ENCODE measurements at places on chromosomes 7 and 10.

DNA sequence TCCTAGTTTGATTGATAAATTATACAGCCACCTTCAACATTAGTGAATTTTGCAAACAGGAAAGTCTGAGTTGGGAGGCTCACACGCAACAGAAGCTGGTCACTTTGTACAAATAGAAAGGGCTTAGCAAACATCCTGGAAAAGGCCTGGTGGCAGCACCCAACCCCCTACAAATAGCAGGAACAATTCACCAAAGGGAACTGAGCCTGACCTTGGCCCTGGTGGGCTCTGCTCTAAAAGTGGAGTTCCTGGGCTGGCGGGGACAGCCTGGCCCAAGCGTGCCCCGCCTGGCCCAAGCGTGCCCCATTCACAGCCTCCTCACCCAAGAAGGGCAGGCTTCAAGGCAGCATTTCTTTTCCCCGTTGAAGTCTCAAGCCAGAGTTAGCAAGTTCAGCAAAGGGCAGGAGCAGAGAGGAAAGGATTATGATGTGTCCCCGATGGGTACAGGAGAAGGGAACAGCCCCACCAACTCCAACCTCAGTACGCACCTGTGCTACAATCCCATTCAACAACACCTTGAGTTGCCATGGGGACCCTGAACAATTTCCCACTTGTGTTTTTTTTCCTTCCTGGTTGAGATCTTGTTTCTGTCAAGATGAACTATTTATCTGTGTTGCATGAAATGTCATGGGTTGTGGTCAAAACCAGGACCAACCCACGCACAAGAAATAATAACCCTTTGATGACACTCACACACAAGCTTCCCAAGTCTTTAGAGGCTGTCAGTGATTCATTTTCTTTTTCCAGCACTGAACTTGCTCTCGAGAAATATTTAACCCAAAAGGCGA lies 43.4 kb downstream of the RGS10 start:
- DNase-seq: peak; percentile 63

DNA sequence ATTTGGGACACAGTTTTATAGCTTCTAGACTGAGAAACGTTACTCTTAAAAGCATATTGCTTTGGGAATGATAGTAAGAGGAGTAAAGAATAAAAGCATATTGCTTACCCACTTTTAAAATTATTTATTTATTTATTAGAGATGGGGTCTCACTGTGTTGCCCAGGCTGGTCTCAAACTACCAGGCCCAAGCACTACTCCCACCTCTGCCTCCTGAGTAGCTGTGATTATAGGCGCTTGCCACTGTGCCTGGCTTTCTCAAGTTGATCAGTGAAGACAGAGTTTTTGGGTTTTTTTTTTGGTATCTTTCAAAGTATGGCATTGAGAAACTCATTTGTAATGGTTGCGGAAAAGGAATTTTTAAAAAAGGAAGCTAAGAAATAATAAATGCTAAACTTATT lies 68.0 kb downstream of the AHCYL2 start:
- DNase-seq: no peak

- no peak for DNase-seq
These were observed 47.8 kb downstream of the SHH start for GRCh38 chr7:155764438-155764793.

DNA sequence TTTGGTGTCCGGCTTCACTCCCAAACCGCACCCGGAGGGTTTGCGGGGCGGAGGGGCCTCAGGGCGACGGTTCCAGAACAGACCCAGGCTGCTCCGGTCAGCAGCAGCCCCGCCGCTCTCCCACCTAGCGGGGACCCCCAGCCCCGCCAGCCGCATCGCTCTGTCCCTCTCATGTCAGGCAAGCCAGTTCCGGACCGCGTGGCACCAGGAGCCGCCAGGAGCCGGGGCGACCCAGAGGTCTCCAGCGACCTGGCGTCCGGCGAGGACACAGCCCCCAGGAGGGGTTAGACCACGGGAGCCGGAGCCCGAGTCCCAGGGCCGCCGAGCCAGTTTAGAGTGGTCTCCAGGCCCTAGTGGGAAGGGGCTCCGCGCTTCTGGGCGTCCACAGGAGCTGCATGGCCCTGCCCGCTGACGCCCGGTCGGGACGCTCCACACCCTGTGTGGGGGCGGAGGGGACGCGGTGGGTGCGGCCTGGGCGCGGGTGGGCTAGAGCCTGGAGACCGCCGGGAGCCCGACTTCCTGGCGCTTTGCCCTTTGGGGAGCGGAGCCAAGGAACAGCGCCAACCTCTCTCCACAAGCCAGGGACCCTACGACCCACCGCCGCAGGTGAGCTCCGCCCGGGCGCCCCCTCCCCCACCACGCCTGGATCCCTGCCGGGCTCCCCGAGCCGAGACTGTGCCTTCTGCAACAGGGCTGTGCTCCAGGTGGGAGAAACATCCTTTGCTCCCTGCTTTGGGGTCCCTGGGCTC lies 43.4 kb downstream of the ZNF117 start:
- DNase-seq: no peak

DNA sequence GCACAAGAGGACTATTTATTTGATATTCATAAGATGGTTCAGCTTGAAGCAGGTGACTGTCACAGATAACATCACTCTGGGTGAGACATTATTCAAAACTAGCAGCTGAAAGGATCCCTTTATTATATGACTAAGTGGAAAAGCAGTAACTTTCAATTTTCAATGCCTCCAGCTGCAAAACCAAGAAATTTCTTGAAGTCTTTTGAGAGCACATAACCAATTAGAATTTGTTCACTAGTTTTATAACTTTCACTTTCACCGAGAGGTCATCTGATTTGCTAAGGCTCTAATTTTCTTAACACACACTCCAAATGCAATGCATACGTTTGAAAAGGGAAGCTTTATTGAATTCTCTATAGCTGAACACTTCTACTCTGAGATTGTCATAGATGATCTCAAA lies 88.6 kb upstream of the KLF14 start:
- peak; percentile 44 for DNase-seq

- no peak for DNase-seq
These were observed 191.7 kb upstream of the BET1 start for GRCh38 chr7:94195813-94196212.

DNA sequence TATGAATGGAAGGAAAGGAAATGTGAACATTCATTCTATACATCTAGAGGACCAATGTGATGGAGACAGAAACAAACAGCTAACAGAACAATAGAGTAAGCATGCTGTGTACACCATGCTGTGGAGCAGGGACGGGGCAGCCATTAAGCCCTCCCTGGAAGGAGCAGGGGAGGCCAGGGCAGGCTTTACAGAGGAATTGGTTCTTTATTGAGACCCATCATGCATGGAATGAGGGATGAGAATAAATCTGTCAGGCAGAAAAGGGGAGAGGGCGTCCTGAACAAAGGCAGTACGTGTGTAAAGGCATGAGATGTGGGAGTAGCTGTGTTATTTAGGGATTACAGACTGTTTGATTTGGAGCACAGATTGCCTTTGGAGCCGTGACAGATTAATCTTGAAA lies 35.2 kb downstream of the STK17A start:
- DNase-seq: no peak

DNA sequence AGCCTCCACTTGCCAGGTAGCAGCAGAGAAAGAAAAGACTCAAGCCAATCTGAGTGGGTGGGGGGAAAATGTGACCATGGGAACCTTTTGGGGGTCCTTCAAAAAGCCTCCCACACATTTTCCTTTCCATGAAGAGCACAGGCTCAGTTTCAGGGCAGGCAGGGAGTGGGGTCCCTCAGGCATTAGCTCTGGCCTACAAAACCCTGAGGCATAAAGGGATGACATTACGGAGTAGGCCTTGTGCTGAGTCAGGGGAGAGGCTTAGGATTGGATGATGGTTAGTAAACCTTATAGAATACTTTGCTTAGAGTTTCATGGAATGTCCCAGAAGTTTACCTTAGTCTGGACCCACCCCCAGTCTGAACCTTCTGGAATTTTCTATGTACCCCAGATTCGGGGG lies 3.5 kb downstream of the DNAJC30 start:
- no peak for DNase-seq

DNA sequence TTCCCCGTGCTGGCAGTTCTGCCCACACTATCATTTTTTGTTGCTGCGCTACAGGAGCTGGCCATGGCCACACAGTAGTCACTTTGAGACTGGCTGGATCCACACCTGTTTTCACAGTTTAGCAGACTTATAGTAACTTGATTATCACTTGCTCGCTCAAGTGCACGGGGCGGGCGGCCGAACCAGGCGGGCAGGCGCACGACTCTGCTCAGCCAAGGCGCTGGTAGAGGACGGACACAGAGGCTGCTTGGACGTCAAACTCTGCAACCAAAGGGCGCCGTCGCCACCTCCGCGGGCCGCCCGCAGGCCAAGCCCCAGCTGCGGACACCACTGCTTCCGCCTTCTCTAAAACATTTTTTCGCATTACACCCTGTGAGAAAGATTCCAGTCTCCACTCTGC lies 38.4 kb upstream of the PHYHIPL start:
- DNase-seq: no peak

- DNase-seq: no peak
These were observed 175.6 kb downstream of the ELFN1 start for GRCh38 chr7:1845536-1846311.

- no peak for DNase-seq
These were observed 669.5 kb upstream of the GRM3 start for GRCh38 chr7:85974176-85974575.

- peak; percentile 35 for DNase-seq
These were observed 46.5 kb downstream of the TMEM106B start for GRCh38 chr7:12257582-12257981.

GRCh38 chr7:26600411-26600810 lies 264.0 kb downstream of the SKAP2 start:
- no peak for DNase-seq

GRCh38 chr7:39516498-39516897 lies 49.7 kb upstream of the YAE1 start:
- no peak for DNase-seq

GRCh38 chr7:50703654-50704053 lies 79.0 kb downstream of the GRB10 start:
- no peak for DNase-seq

- peak; percentile 46 for DNase-seq
These were observed 76.2 kb downstream of the KLF6 start for GRCh38 chr10:3708852-3709251.

GRCh38 chr10:104406715-104407650 lies 53.4 kb downstream of the CFAP58 start:
- peak; percentile 49 for DNase-seq

- DNase-seq: no peak
These were observed 251.9 kb downstream of the AGMO start for GRCh38 chr7:15309872-15310271.

GRCh38 chr7:111845853-111846252 lies 283.6 kb upstream of the IMMP2L start:
- no peak for DNase-seq

DNA sequence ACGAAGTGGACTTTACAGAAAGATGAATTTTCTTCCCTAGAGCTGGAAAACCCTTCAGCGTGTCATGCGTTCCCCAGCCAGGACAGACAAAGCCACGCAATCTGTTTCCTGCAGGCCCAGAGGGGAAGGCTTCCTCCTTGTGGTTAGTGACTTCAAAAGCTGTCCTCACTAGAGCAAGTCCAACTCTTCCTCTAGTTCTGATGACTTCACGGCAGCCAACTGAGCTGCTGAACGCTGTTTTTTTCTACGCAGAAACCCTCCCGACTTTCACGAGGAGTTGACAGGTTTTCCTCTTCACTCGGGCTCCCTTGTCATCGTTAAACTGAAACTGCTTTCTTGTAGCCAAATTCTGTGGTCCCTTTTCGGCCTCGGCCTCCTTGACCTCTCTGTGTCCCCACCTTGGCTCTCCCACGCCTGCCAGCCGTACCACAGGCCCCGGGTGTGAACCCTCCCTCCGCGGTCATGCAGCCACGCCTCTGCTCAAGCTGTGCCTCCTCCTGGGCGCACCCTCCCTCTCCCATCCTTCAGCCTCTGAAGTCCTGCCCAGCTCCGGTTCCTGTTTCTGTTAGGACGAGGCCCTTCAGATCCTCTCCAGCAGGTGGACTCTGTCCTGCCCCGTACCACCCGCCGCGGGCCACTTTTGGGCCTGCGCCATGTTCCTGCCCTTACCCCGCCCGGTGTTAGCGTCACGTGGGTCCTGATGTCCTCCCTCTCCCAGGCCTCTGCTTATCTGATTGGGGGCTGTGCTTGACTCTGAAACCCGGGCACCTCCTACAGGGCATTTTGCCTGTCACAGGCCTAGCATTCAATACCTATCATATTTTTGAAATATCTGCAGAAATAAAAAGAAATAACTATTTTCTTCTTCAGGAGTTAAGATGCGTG lies 39.3 kb downstream of the CUX1 start:
- peak; percentile 40 for DNase-seq

- no peak for DNase-seq
These were observed 86.3 kb upstream of the NFE2L3 start for GRCh38 chr7:26065652-26066051.

DNA sequence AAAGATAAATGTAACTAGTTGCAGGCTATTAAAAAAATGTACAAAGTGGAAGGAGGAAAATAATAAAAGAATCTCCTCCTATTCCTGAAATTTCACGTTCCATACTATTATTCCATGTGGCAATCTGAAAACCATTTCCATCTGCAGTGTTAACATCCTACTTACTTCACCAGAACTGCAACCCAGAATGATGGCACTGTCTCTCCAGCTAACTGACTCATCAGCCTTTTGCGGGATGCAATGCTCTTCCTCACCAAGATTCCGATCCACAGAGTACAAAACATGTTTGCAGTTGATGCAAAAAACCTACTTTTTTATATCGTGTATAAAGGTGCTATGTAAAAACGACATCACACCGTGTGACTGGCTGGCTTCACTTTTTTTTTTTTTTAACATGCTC lies 50.8 kb downstream of the ESYT2 start:
- peak; percentile 46 for DNase-seq

GRCh38 chr7:114487174-114487573 lies 72.6 kb downstream of the FOXP2 start:
- DNase-seq: no peak

Data from astrocyte (in vitro differentiated cells and primary cell).